ENCODE measurements at places on chromosomes 11 and 22.

DNA sequence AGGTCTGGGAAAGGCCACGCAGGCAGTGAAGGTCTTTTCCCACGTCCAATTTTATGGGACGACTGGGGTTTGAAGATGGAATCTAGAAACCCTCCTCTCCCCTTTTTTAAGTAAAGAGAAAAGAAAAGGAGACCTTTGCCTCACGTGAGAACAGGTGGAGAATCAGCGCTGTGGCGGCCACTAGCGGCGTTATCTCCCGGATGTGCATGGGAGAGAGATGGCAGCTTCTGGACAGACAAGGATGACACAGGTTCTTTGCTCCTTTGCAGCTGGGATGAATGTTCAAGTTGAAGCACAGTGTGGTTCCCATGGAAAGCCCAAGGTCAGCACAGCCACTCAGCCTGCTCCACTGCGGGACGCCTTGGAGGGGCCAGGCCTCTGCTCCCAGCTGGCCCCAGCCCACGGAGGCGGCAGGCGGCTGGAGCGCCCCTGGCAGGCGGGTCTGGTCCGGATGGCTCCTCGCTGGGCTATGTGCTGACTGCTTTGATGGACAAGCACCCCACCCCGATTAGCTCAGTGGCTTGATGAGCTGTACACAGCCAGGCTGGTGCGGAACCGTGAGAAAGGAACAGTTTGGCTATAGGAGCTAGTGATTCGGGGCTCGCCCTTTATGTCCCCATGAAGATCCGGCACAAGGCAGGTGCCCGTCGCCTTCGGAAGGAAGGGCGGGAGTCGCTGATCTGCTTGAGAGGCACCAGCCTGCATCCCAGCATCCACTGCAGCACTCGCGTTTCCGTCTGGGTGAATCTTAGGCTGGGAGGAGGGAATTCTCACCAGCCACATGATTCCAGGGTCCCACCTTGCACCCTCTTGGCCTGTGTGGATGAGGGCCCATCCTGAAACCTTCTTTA, 14.5 kb upstream of the BID start:
- DNase-seq = no peak

DNA sequence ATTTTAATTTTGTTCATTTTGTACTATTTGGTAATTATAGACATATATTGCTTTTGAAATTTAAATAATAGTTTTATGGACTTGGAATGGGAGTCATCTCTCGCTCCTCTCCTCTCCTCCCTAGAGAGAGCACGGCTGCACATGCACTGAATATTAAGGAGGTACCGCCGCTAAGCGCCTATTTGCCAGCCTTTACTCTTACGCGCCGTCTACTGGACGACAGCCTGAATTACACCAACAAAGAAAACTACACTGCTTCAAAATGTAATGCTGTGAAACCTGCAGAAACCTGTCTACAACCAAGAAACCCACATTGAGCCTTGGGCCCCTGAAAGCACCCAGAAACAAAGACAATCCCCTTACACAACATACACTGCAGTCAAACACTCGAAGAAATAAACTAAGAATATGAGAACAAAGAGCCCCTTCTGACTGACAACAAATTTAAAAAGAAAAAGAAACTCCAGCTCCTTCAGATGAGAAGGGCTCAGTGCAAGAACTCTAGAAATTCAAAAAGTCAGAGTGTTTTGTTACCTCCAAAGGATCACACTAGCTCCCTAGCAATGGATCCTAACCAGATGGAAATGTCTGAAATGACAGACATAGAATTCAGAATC, 737.2 kb downstream of the LRRC4C start:
- DNase-seq = no peak

DNA sequence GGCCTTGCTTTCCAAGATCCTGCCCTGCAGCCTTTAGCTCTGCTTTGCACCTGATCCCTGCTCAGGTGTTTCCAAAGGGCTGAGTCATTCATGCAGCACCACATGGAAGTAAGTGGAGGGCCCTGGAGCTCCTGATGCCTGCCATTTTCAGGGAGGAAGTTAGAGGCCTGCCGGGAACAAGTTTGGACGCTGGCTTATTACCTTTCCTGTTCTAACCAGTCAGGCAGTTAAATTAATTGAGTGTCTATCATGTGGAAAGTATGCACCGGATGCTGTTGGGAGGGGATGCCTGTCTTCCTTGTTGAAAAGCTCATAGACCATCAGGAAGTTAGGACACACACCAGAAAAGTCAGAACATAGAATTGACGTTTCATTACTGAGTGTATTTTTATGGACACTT, 73.7 kb upstream of the PLET1 start:
- DNase-seq = no peak

- DNase-seq = no peak
Measured at GRCh38 chr22:33350961-33351360, 292.8 kb upstream of the SYN3 start.

GRCh38 chr11:108034952-108035351, 26.3 kb downstream of the CUL5 start:
- DNase-seq = no peak
